ENCODE measurements at places on chromosomes 5 and 9.

DNA sequence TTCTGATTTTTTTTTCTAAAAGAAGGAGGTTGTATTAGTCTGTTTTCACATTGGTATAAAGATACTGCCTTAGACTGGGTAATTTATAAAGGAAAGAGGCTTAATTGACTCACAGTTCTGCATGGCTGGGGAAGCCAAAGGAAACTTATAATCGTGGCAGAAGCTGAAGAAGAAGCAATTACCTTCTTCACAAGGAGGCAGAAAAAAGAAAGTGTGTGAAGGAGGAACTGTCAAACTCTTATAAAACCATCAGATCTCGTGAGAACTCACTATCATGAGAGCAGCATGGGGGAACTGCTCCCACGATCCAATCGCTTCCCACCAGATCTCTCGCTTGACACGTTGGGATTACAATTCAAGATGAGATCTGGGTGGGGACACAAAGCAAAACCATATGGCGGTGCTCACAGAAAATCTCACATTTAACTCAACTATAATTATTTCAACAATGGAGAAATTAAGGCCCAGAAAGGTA, 27.1 kb downstream of the DPYSL3 start:
- DNase-seq = no peak

DNA sequence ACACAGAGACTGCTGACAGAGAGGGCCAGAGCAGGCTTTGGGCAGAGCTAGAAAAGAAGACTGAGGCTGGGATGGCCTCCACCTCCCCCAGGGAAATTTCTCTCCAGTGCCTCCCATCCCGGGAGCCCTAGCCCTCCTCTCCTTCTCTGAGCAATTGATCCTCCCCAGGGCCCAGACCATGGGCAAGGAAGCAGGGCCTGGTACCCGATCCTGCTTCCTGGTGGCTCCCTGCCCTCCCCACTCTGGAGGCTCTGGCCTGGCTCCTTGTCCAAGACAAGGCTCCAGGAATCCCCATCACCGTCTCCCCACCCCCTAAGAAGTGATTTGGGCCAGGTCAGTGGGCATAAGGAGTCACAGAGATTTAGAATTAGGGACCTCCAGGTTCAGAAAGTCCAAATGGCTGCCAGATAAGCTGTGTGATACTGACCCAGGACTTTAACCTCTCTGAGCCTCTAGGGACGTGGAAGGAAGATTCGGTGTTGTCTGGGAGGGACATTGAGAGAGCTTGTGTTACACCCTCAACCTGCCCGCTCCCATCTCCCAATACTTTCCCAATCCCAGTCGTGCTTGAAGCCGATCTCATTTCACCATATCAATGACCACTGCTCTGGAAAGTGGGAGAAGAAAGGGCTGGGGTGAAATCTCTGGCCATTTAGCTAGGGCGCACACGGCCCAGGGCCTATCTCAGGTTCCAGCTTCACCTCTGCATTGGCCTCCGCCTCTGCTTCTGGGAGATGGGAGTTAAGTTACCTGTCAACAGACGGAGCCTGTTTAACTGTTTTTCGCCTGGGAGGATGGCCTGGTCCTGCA, 25.8 kb upstream of the KIF12 start:
- no peak for DNase-seq

- no peak for DNase-seq
Observed at GRCh38 chr5:8333977-8334376, 465.0 kb downstream of the MTRR start.

DNA sequence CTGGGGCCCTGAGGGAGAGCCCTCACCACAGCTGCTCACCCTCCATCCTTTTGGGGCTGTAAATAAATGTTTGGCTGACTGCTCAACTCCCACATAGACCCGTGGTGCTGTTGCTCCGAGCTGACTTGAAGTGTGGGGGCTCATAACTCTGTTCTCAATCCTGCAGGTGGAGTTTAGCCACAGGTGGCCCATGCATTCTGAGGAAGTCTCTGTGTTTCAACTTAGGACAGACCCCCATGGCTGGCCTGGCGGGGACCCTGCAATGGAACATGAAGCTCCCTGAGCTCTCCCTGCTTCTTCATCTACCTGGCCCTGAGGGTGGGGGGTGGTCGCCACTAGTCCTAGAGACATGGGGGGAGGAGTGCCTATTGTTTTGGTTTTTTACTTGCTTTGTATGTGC, 19.7 kb downstream of the NDUFS6 start:
- DNase-seq = no peak

DNA sequence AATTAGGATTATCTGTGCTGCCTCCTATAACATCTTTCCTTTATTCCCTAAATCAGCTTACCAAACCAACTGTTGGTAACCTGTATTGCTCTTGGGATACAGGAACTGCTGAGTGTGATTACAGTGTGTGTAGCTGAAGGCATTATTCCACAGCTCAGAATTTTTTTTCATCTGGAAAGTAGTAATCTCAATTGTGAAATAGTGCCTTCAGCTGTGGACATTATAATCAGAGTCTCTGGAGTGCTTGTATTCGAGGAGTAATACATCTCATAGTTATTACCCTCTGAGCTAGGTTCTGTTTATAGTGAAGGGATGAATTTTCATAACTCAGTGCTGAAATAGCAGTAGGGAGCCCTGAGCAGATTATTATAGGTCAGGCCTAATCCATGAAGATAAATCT, 199.5 kb downstream of the MAST4 start:
- DNase-seq = no peak

DNA sequence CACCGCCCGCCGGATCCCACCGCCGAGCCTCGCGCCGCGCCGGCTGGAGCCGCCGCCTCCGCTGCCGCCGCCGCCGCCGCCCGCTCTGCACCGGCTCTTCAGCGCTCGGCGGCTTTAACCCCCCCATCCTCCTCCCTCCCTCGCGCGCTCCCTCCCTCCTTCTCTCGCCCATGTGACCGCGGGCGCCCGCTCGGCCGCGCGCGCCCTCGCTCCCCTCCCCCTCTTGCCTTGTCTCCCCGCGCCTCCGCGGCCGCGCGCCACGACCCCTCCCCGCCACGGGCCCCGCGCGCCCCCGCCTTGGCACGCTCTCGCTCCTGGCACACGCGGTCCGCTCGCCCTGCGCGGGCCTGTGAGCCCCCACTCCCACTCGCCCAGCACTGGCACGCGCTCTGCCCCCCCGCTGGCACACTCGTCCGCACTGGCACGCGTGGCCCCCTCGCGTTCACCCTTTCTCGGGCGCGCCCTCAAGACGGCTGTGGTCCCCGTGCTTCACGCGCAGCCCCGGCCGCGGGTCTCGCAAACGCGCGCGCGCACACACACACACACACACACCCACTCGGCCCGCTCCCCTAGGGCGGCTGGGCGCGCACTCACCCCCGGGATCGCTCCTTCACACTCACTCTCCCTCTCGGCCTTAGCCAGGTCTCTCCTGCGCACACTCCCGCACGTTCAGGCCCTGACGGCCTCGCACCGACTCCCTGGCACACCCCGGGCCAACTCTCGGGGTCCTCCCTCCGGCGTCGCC, at the start of gene CNTFR:
Gene CNTFR, minus strand, starts transcription at position 89 of the 745 bp plus-strand sequence. CDS start 20,743 bp downstream, outside the sequence.
- peak; percentile 90 for DNase-seq

DNA sequence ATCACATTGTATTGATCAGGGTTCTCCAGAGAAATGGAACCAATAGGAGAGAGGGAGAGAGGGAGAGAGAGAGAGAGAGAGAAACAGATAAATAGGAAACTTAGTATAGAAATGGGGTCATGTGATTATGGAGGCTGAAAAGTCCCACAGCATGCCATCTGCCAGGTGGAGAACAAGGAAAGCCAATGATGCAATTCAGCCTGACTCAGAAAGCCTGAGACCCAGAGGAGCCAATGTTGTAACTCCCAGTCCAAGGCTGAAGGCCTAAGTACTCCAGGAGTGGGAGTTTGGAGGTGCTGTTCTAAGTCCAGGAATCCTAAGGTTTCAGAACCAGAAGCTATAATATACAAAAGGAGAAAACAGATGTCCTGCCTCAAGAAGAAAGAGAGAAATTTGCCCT, 48.4 kb upstream of the ISOC1 start:
- DNase-seq = no peak

Measured in right cardiac atrium (tissue), 5 donors.